ENCODE measurements at places on chromosomes 5 and 9.
A peak's percentile ranks its signal among the peaks of the same experiment; 100 is the strongest.

GRCh38 chr9:107740088-107740980, 250.8 kb upstream of the KLF4 start:
- no peaks in the 10 kb centered on the region for H3K36me3 ChIP-seq
- peaks cover 11% of the 10 kb centered on the region for H3K4me1 ChIP-seq
- DNase-seq, result no peak

GRCh38 chr5:156328766-156329165, 1.8 kb downstream of the SGCD start:
- no peaks in the 10 kb centered on the region for H3K27me3 ChIP-seq
- H3K4me3 ChIP-seq, result peak overlapping the region; percentile 57
- peak overlapping the region; percentile 87 for H3K27ac ChIP-seq
- DNase-seq, result no peak
- H3K4me1 ChIP-seq, result no peaks in the 10 kb centered on the region

GRCh38 chr5:151238303-151238741, 14.4 kb upstream of the CCDC69 start:
- H3K27ac ChIP-seq, result peak overlapping the region; percentile 84
- H3K4me1 ChIP-seq, result no peaks in the 10 kb centered on the region
- H3K36me3 ChIP-seq, result no peaks in the 10 kb centered on the region
- peak; percentile 86 for DNase-seq

- H3K27ac ChIP-seq, result no peak overlapping the region
- H3K27me3 ChIP-seq, result no peaks in the 10 kb centered on the region
- DNase-seq, result no peak
- no peaks in the 10 kb centered on the region for H3K4me1 ChIP-seq
These were observed 144.2 kb upstream of the EPB41L4A start for GRCh38 chr5:112563169-112563826.

GRCh38 chr5:136656811-136657210, 291.5 kb upstream of the TRPC7 start:
- no peaks in the 10 kb centered on the region for H3K36me3 ChIP-seq
- no peak for DNase-seq
- no peak overlapping the region for H3K27ac ChIP-seq
- no peaks in the 10 kb centered on the region for H3K27me3 ChIP-seq
- H3K4me3 ChIP-seq, result no peak overlapping the region
- H3K4me1 ChIP-seq, result no peaks in the 10 kb centered on the region

DNA sequence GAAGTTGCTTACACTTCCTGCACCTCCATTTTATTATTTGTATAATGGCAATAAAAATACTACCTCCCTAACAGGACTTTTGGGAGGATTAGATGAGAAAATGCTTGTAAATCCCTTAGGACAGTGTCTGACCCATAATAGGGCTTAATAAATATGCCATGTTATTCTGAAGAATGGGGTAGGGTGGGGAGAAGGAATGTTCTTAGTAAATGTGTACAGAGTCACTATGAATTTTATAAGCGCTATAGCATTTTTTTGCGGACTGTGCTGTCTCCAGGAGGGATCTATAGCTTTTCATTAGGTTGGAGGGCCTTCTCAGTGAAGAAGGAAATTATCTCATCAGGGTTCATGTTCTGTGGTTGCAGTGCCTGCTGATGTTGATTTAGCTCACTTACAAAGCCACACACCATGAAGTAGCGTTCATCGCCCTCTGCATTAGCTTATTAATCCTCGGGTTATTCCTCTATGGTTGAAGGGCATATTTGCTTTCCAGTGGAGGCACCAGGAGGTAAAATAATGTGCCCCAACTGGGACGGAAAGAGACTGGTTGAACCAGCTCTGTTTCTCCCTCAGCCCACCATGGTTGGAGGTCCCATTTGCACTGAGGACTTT, 497.1 kb downstream of the ARHGEF28 start:
- DNase-seq, result no peak
- H3K27me3 ChIP-seq, result no peaks in the 10 kb centered on the region
- H3K27ac ChIP-seq, result no peak overlapping the region
- H3K4me1 ChIP-seq, result no peaks in the 10 kb centered on the region
- H3K36me3 ChIP-seq, result no peaks in the 10 kb centered on the region

GRCh38 chr9:135985459-135985774, 24.2 kb upstream of the UBAC1 start:
- DNase-seq, result no peak
- no peak overlapping the region for H3K4me3 ChIP-seq
- H3K27ac ChIP-seq, result no peak overlapping the region
- peaks cover 42% of the 10 kb centered on the region for H3K27me3 ChIP-seq

DNA sequence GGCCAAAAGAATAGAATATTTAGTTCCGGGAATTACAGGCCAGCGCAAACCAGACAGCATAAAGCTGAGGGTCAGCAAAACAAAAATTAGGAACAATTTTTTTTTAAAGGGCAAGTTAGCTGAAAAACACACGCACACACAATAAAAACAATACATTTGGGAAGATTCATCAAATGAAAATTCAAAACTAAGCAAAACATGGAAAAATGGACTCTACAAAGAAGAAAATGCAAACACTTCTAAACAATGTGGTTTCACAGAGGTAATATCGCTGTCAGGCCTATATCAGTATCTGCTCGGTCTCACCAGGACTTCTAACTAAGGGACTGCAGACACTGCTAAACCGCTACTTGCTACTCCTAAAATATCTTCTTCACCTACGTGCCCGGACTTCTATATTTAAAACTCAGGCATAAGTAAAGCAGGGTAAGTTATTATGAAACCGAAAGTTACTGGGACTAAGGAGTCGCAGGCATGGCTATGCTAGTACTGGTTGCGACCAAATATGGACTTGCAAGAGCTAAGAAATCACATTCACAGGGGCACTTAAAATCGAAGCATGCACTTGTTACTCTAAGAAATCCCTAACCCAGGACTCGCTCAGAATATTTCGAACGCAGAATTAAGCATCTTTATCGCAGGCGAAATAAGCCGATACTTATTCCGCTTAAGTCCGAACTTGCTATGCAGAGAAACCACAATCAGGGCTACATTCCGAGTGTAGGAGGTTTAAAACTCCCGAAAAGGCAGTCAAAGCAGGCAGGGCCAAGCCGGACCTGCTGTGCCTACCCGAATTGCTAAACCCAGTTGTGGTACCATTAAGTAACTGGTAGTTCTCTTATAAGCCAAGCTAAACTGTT, 2.3 kb downstream of the ANXA2R start:
- peaks cover 26% of the 10 kb centered on the region for H3K27me3 ChIP-seq
- peak overlapping the region; percentile 45 for H3K27ac ChIP-seq
- H3K4me3 ChIP-seq, result peak overlapping the region; percentile 15
- no peaks in the 10 kb centered on the region for H3K36me3 ChIP-seq
- H3K4me1 ChIP-seq, result peaks cover 31% of the 10 kb centered on the region
- DNase-seq, result no peak

GRCh38 chr9:123556464-123557435, 200.8 kb downstream of the CRB2 start:
- no peak overlapping the region for H3K27ac ChIP-seq
- H3K4me3 ChIP-seq, result no peak overlapping the region
- H3K36me3 ChIP-seq, result peaks cover 13% of the 10 kb centered on the region

- peaks cover 31% of the 10 kb centered on the region for H3K36me3 ChIP-seq
- DNase-seq, result no peak
- no peaks in the 10 kb centered on the region for H3K4me1 ChIP-seq
- H3K27ac ChIP-seq, result no peak overlapping the region
- no peaks in the 10 kb centered on the region for H3K27me3 ChIP-seq
- H3K4me3 ChIP-seq, result no peak overlapping the region
These were observed 81.9 kb downstream of the DROSHA start for GRCh38 chr5:31449962-31450361.
